Lower lobe of right lung (tissue), 2 donors: ENCODE measurements at places on chromosomes 2 and 18.

DNA sequence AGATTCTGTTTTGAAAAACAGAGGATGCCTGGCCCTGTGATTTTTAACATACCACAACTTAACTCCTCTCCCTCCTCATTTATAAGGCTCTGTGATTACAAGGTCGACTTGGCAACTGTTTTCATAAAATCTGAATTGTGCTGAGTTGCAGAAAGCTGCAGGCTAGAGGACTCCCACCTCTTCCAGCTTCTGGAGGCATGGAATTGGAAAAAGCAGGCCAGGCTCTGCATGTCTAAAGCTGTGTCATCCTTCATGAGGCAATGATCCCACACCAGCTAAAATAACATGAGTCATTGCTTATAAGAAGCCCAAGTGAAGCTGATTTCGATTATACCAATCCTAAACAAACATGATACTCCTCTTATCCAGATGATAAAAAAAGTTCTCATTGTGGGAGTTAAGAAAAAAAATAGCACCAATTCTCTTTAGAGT, 11.7 kb downstream of the ARHGAP28 start:
- no peak overlapping the region for H3K27ac ChIP-seq
- H3K27me3 ChIP-seq: no peaks in the 10 kb centered on the region
- no peak for DNase-seq

DNA sequence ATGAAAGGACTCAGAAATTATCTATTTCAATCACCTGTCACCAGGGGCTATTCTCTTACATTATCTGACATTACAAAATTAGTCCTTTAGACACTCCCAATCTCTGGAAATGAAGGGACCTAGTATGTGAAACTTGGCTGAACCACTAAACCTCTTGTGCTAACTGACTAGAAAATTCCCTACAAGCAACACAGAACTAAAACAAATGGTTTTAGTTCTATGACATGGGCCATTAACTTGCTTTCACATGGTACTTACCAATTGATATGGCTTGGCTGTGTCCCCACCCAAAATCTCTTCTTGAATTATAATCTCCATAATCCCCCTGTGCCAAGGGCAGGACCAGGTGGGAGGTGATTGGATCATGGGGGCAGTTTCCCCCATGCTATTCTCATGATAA, 16.6 kb downstream of the SERPINE2 start:
- H3K4me3 ChIP-seq: no peak overlapping the region
- no peaks in the 10 kb centered on the region for H3K27me3 ChIP-seq
- no peak overlapping the region for H3K27ac ChIP-seq
- no peaks in the 10 kb centered on the region for H3K36me3 ChIP-seq
- DNase-seq: no peak
- no peaks in the 10 kb centered on the region for H3K4me1 ChIP-seq

- H3K27ac ChIP-seq: no peak overlapping the region
- no peak overlapping the region for H3K4me3 ChIP-seq
- peaks cover 12% of the 10 kb centered on the region for H3K4me1 ChIP-seq
- no peak for DNase-seq
These were observed 224.1 kb upstream of the PARD3B start for GRCh38 chr2:204321027-204321800.

DNA sequence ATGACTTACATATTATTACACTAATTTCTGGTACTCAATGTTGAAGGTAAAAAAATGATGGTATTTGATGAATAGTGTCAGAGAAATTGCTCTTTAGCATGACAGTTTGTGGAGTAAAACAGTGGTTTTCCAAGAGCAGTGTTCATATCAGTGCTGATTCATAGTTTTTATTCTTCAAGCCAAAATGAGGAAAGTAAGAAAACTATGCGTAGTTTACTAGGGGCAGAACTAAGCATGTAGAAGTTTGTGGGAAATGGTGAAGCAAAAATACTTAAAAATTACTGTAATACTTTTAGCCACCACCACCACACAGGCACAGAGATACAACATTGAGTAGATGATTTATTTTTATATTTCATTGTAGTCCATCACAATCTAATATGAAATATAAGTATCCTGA, 137.3 kb downstream of the ZNF804A start:
- DNase-seq: no peak
- no peaks in the 10 kb centered on the region for H3K27me3 ChIP-seq
- H3K4me1 ChIP-seq: no peaks in the 10 kb centered on the region
- no peak overlapping the region for H3K4me3 ChIP-seq

DNA sequence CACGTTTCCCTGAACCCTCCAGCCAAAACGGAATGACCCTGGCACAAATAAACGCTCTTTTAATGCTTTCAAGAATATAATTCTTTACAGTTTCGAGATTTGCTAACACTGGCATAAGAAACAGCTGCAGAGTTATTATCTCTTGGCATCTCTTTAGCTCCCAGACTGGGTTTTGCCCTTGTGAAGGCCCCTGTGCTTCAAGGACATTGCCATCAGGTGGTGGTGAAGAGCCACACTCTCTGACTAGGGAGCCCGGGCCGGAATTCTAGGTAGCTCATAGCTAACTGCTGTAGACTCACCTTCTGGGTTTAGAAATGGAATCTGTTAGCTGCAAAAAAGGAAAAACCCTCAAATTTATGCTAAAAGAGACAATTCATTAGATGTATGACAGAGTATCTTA, 13.3 kb upstream of the GALNT14 start:
- H3K27ac ChIP-seq: no peak overlapping the region
- H3K4me1 ChIP-seq: no peaks in the 10 kb centered on the region
- no peak overlapping the region for H3K4me3 ChIP-seq
- DNase-seq: no peak

DNA sequence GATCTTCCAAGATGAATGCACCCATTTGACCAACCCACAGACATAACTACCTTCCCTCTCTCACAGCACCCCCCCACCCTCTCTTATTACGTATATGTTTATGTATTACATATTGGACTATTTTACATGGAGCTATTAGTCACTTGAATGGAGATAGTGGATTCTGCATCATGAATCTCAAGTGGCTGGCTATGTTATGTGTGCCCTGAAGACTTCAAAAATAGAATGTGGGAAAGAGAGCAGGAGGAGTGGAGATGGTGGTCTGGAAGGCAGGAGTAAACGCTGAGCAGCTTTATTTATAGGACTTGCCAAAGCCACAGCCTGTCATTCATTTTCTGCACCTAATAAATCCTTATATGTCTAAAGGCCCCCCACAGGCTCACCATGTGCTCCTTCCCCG, 4.9 kb downstream of the ANTXR1 start:
- no peaks in the 10 kb centered on the region for H3K36me3 ChIP-seq
- peaks cover 32% of the 10 kb centered on the region for H3K4me1 ChIP-seq
- H3K4me3 ChIP-seq: no peak overlapping the region
- H3K27me3 ChIP-seq: peaks cover 22% of the 10 kb centered on the region
- DNase-seq: no peak

GRCh38 chr2:168136392-168136977, 110.9 kb downstream of the STK39 start:
- no peaks in the 10 kb centered on the region for H3K36me3 ChIP-seq
- H3K4me1 ChIP-seq: no peaks in the 10 kb centered on the region
- no peak for DNase-seq
- H3K27me3 ChIP-seq: no peaks in the 10 kb centered on the region

DNA sequence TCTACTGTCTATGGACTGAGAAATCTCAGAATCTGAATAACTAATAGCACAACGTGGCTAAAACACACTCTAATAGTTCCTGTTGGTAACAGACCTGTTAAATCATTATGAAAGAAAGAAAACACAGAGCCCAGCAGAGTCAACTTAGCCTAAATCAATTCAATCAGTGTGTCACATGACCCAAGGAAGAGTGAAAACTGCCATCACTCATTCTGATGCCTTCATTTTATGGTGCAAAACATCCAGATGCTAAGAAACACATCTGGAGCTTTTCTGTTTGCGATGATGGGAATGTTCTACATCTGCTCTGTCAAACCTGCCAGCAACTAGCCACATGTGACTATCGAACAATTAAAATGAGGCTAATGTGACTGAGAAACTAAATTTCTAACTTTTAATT, 295.7 kb upstream of the TRIB2 start:
- H3K4me1 ChIP-seq: no peaks in the 10 kb centered on the region
- DNase-seq: no peak
- no peaks in the 10 kb centered on the region for H3K27me3 ChIP-seq
- H3K27ac ChIP-seq: no peak overlapping the region

DNA sequence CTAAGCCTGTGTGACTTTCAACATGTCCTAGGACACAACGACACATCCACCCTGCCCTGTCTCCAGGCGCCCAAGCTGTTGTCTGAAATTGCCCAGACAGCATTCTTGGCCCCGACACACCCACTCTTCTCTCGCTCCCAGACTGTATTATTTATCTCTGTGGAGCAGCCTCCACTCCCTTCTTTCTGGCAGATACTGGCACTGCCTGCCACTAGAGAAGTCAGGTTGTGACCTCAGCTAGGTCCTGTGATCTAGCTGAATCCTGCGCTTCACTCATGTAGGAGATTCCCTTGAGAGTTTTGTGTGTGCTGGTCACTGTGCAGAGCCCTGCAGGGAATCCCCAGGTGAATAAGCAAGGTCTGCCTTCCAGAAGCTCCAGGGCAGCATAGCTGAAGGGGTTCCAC, 77.1 kb upstream of the TNP1 start:
- no peak overlapping the region for H3K4me3 ChIP-seq
- no peaks in the 10 kb centered on the region for H3K4me1 ChIP-seq
- no peak for DNase-seq
- no peaks in the 10 kb centered on the region for H3K27me3 ChIP-seq
- no peaks in the 10 kb centered on the region for H3K36me3 ChIP-seq

GRCh38 chr2:39732482-39732881, 46.6 kb downstream of the THUMPD2 start:
- H3K36me3 ChIP-seq: peaks cover 32% of the 10 kb centered on the region
- no peak for DNase-seq
- H3K4me3 ChIP-seq: no peak overlapping the region
- no peaks in the 10 kb centered on the region for H3K4me1 ChIP-seq
- no peak overlapping the region for H3K27ac ChIP-seq

DNA sequence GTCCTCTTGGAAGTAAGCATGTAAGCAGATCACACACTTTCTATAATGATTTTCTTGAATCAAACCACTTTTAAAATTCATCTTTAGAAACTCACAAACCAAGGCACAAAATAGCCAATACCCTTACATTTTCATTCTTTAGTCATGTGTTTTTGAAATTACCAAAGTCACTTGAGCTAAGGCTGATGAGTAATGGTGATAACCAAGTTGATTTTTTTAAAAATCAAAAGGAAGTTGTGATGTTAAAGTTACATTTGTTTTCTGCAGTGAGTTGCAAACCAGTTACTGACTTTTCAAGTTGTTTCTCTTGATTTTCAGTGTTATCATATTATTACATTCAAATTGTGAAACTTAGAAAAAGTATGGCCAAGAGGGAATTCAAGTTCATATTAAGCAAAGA, 21.5 kb upstream of the IL18RAP start:
- H3K4me3 ChIP-seq: no peak overlapping the region

DNA sequence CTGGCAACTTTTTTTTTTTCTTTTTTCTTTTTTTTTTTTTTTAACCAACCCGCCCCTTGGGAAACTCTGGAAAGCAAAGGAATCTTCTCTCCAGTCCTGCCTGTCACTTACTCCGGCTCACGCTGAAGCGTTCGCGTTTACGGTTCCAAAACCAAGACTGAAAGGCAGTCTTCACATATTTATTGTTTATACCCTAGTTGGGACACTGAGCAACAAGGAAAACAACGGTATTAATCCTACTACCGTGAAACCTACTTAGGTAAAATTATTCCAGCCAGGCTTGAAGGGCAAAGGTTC, 125.4 kb downstream of the OSBPL1A start:
- H3K27ac ChIP-seq: peak overlapping the region; percentile 85
- DNase-seq: no peak
- H3K4me3 ChIP-seq: peak overlapping the region; percentile 82
- H3K4me1 ChIP-seq: peaks cover 46% of the 10 kb centered on the region
- H3K27me3 ChIP-seq: no peaks in the 10 kb centered on the region
- no peaks in the 10 kb centered on the region for H3K36me3 ChIP-seq

DNA sequence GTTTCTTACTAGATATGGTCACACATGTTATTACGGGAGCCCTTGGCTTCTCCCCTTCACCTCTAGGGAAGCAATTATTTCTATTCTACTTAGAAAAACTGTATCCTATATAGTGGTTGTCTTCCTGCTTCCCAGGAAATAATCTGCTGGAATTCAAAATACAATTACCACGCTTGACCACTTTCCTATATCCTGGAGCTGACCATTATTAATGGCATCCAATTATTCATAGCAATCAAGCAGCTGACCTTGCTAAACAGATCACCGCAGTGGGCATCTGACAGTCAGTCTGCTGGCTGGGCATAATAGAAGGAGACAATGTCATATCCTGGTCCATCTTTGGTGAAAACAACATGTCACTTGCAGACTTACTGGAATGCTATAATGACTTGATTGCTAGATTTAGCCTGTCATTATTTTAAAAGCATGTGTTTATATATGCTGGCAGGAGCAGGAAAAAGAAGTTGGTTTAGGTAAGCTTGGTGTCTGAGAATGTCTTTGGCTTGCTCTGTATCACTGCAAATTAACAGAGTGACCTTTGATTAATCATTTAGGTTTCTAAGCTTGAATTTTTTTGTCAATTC, 325.6 kb upstream of the FAM98A start:
- H3K4me1 ChIP-seq: no peaks in the 10 kb centered on the region
- no peak for DNase-seq
- H3K4me3 ChIP-seq: no peak overlapping the region
- H3K36me3 ChIP-seq: no peaks in the 10 kb centered on the region

- no peaks in the 10 kb centered on the region for H3K36me3 ChIP-seq
- H3K4me1 ChIP-seq: no peaks in the 10 kb centered on the region
- no peak overlapping the region for H3K4me3 ChIP-seq
- H3K27me3 ChIP-seq: no peaks in the 10 kb centered on the region
These were observed 166.5 kb upstream of the MYCN start for GRCh38 chr2:15773846-15774245.

DNA sequence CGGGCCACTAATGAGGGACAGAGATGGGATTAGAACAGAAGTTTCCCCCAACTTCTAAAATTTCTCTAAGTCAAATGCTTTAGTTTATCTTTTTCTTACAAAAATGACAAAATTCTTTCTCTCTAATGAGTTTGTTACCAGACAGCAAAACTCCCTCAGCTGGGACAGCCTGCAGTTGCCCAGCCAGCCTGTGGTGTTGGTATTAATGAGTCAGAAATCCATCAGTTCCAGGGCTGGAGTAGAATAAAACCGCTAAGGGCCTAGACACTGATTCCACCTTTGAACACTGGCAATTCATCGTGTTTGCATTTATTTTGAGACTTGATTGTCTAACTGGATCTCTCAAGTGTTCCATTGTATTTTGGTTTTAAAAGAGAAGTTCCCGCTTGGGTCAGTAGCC, 38.3 kb upstream of the SMAD2 start:
- H3K36me3 ChIP-seq: no peaks in the 10 kb centered on the region
- H3K27me3 ChIP-seq: no peaks in the 10 kb centered on the region
- H3K27ac ChIP-seq: no peak overlapping the region
- no peak for DNase-seq

- H3K27me3 ChIP-seq: no peaks in the 10 kb centered on the region
- no peaks in the 10 kb centered on the region for H3K36me3 ChIP-seq
- H3K4me1 ChIP-seq: no peaks in the 10 kb centered on the region
- H3K4me3 ChIP-seq: no peak overlapping the region
- DNase-seq: no peak
These were observed 9.7 kb upstream of the RMC1 start for GRCh38 chr18:23493654-23494053.
